Stimulated activated CD4-positive, alpha-beta T cell treated with anti-CD3 and anti-CD28 coated beads, Interleukin-1b, Interleukin-23, amount 100 ng/mL, for 1 hour (primary cell): ENCODE measurements at places on chromosomes 6 and 20.

DNA sequence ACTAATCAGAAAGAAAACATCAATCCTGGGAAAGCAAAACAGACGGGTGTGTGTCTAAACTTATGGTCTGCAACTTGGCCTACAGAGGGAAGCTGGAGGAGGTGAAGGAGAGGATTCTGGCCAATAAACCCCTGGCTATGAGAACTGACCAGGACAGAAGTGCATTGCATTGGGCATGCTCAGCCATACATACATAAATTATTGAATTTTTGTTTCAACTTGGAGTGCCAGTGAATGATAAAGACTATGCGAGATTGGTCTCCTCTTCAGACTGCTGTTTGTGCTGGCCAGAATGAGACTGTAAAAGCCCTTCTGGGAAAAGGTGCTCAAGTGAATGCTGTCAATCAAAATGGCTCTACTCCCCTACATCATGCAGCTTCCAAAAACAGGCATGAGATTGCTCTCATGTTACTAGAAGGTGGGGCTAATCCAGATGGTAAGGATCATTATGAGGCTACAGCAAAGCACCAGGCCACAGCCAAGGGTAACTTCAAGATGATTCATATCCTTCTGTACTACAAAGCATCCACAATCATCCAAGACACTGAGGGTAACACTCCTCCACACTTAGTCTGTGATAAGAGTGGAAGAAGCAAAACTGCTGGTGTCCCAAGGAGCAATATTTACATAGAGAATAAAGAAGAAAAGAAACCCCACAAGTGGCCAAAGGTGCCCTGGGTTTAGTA, 17.4 kb downstream of the ADNP start:
- DNase-seq = no peak

DNA sequence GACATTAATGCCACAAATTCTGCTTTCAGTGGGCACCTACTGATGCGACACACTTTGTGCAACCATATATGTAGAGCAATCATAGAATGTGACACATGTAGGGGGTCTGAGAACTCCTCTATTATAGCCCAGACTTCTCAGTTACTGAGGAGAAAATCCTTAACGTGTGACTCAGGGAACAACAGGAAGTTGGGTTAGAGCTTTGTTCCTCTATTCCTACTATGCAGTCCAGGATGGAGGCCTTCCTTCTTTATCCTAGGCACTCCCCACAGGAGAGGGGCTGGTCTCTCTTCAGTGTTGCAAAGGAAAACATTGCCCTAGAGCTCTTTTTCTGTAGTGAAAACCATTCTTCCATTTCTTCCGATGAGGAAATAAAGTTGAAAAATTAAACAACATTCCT, 39.6 kb upstream of the RCAN2 start:
- no peak for DNase-seq

DNA sequence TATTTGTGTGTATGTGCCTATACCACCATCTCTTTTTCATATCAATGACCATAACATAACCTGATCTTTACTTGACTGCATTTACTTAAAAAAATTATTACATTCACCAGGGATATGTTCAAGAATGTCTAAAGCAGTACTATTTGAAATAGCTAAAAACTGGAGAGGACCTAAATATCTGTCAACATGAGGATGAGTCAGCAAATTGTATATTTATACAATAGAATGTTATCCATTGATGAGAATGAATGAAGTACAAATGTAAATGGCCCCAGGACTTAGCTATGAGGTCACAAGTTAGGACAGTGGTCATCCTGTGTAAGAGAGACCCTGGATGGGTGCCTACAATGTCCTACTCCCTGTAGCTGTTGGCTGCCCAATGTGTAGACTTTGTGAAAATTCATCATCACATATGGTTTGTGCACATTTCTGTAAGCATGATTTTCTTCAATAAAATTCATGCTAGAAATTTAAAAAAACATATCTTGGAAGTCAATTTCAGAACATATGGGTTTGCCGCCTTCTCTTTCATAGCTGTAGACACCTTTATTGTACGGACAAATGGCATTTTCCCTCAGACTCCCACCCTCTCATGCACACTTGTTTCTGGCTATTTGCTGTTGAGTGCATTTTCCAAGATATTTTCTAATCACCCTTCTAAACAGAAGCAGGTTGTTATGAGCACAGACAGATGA, 202.4 kb downstream of the CDH26 start:
- no peak for DNase-seq

DNA sequence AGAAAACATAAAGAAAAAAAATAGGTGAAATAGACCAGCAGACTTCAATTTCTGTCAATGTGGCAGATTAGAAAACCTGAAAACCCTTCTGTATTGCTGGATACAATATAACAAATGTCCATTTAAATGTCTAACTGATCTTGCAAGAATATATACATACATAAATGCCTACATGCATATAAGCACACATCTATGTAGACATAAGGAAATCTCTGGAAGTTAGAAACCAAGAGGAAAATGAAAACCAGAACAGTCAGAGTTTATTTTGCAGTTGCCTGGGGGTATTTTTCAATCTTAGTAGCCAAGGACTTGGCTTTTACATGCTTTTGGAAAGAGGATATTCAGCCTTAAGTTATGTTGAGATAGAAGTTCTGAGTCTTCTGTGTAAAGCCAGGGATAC, 184.0 kb downstream of the RPS12 start:
- no peak for DNase-seq

DNA sequence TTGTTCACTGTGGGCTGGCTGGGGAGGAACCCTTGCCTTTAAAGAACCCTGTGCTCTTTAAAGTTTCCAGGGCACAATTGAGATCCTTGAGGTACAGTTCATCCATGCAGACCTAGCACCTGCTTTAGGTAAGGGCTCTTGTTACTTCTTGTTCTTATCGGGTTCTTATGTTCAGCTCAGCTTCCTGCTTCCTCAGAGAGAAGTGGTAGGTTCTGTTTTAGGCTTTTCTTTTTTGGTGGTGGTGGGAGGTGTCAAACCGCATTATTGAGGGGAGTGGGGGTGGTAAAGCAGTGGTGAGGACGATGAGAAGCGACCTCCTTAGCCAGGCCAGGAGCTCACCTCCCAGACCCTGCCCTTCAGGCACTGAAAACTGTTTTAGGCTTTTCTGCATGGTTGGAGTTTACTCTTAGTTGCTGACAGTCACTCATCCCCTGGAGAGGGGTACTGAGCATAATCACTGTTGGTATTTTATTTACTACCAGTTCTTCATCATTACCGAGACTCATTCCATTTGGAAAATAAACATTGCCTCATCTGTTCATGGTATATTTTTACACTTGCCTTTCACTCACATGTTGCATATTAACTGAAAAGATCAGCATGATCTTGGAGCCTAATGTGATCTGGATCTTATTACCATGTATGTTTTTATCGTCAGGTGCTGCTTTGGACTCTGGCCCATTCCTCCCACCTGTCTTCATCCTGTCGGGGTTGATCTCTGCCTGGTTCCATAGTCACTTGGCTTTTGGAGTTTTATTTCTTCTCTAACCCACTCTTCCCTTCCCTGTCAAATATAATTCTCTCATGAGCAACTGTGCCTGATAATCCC, 35.4 kb downstream of the SLC16A10 start:
- no peak for DNase-seq

- no peak for DNase-seq
Observed at GRCh38 chr6:137106183-137106582, 61.4 kb upstream of the IL20RA start.

GRCh38 chr6:109894181-109894580, 83.9 kb upstream of the GPR6 start:
- DNase-seq = no peak

DNA sequence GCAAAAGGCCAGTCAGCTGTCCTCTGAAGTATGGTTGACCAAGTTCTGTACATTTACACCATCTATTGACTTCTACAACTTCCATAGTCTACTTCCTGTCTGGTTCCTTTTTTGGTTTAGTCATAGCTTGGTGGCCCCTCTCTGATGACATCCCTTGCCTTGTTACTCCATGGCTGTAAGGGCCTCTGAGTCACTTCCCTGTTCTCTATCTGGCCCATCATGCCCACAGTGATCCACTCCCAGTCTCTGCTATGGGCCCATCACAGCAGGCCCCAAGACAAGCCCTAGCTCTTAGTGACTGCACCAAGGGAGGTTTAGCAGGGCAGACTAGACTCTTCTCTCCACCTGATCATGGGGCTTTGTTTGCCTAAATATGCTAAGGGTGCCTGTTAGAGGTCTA, 441.6 kb downstream of the HACE1 start:
- DNase-seq = no peak

DNA sequence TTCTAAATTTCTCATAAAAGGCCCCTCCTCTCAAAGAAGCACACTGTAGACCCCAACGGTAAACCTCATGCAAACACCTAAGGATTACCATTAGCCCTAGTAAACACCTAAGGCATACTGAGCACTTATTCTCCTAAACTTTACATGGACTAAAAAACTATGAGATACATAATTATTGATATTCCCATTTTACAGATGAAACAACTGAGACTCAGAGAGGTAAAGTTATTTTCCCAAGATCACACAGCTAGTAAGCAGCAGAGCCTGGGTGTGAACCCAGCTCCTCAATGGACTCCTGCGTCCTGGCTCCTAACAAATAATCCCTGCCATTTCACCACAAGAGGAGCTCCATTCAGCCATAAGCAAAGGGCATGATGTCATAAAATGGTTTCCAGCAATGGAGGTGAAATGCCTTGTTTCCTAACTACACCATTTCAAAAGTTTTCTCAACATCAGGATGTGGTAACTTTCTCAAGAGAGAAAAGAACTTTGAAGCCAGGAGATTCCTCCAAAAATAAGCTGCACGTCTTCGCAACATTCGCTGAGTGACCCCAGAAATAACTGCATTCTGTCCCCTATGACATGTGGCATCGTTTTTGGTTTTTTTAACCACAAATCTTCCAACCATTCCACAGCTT, 4.1 kb downstream of the ATP9A start:
- DNase-seq = no peak

GRCh38 chr20:33770005-33770404, 38.2 kb downstream of the ZNF341 start:
- DNase-seq = no peak

DNA sequence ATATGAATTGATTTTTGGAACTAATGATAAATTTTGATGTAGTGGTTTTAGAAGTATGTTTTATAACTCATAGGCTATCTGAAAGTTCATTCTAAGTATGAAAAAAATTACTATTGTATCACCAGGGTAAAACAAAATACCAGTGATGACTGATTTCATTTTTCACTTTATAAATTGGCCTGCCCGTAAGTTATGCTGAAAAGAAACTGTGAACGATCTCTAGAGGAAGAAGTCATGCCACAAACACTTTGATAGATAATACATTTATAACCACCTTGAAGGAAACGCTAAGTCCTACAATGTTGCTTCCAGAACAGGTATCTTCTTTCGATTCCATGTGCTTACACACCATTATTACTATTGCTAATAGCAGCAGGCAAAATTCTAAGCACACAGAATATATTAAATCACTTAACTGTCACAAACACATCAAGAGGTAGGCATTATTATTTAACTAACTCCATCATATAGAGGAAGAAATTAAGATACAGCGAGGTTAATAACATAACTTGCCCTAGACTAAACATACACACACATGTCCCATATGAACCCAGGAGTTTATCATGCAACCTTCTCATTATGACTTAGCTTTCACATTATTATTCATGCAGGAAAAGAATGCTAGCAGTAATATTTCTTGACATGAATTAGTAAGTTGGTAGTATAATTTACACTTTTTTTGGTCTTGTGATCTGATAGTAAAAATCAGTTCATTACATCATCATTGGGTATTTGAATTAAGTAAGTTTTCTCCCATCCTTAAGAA, 44.7 kb downstream of the RGS17 start:
- DNase-seq = no peak

- no peak for DNase-seq
Observed at GRCh38 chr6:113626475-113626874, 230.7 kb upstream of the MARCKS start.

DNA sequence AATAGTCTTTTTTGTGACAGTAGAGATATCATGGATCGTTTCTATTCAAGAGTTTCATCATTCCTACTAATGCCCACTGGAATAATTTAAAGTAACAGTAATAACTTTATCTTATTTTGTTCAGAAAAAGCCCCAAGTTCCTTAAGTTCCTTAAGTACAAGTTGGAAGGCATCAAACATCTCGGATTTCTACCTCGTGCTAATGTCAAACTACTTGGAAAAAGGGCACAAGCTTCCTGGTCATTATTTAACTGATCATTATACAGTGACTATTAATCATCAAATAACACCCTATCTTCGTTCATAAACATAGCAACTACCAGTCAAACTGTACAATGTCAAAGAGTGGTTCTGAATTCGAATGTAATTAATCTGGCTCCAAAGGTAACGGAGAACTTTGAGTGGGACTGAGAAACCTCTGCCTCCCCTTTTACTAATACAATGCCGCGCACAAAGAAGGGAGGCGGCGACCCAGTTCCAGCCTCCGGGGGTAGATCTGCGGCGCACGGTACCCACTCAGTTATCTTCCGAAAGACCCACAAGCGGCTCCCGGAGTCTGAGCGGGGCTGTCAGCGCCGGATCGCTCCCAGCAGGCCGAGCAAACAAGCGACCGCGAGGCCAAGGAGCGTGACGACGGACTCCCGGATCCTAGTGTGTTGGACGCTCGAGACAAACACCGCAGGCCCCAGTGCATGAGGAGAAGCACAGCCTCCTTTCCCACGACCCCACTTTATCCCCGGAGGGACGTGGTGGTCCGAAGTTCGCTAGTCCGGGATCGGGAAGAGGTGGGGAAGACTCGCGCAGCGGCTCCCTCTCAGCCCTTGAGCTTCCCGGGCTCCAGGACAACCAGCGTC, 716 bp downstream of the SHPRH start:
- no peak for DNase-seq

- no peak for DNase-seq
Observed at GRCh38 chr6:18302561-18303439, 38.5 kb upstream of the DEK start.

GRCh38 chr20:60172346-60172984, 214.2 kb downstream of the CDH26 start:
- DNase-seq = no peak

DNA sequence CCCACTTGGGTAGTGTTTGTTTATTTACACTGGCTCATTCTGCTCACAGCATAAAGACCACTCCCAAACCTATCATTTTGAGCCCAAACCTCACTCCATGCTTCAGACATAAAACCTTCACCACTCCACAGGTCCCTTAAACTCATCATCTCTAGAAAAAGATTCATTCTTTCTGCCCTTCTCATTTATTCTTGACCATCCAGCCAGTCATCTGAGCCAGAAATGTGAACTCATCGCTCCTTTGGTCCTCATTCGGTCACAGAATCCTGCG, 12.4 kb downstream of the TPMT start:
- no peak for DNase-seq

- no peak for DNase-seq
Observed at GRCh38 chr6:115004204-115004603, 661.4 kb upstream of the HS3ST5 start.

GRCh38 chr6:75278474-75279077, 6.0 kb downstream of the TMEM30A start:
- DNase-seq = no peak
